Stimulated activated CD4-positive, alpha-beta T cell treated with anti-CD3 and anti-CD28 coated beads, Interleukin-4, amount 100 ng/mL, for 1 hour (primary cell): ENCODE measurements at places on chromosomes 5 and 9.
A peak's percentile ranks its signal among the peaks of the same experiment; 100 is the strongest.

DNA sequence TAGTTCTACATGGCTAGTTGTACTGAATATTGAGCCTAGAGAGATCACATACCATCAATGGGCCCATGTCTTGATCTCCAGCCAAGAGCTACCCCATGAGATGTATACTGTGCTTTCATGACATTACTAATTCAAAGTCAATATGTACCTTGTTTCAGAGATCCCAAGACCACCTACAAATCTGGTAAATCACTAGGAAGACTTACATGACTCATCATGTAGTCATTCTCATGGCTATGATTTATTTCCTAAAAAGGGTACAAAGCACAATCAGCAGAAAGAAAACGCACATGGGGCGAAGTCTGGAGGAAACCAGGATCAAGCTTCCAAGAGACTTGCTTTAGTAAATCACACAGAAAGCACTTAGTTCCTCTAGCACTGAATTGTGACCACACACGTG, 103.0 kb downstream of the PCSK5 start:
- no peak for DNase-seq

DNA sequence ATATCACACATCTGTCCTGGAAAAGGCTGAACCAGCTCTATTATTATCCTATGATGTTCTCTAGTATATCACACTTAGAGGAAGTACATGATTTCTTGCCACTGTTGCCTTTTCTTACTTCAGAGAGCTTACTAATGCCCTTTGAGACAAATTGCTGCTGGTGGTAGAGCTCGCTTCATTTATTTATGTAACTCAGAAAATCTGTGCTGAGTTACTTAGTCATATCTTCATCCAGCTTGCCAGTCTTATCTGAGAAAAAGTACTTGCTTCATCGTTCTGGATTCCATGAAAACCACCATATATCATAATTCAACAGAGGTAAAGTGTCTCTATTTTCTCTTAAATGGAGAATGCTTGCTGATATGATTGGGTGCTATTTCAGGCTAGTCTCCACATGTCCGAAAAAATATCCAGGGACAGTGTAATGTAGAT, 26.6 kb downstream of the PTPDC1 start:
- DNase-seq, result no peak

DNA sequence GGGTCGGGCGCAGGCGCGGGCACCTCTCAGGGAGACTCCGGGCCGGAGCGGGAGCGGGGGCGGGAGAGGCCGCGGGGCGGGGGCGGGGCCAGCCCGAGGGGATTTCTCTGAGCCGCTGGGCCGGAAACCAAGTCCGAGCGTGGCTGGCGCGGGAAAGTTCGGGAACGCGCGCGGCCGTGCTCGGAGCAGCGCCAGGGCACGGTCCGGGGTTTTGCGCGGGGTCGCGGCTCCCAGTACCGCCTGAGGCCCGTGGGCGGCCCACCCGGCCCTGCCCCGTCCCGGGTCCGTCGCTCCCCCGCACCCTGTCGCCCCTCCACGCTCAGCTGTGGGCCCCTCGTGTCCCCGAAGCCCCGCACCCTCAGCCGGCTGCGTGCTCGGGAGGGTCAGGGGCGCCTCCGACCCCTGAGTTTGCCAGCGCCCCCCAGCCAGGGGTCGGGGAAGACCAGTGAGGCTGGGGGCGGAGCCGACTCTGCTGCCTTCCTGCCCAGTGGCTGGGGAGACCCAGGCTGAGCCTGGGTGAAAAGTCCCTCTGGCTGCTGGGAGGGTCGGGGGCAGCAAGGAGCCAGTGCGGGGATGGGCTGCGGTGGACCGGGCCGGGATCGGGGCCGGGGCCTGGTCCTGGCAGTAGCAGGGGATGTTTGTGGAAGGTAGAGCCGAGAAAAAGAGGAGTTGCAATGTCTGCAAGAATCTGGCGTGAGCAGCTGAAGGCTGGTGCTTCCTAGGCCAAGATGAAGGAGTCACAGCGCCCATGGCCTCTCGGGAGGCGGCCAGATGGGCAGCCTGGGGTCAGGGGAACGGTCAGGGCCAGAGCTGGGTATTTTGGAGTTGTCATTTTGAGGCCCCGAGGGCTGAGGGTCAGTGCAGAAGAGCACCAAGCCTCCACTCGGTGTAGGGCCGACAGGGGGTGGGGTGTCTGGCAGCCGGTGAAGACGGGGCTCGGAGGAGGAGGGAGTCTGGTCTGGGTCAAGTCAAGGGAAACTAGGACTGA, 588 bp downstream of the TRAF2 start:
- DNase-seq, result peak; percentile 43

GRCh38 chr5:98804066-98804465, 30.6 kb downstream of the RGMB start:
- no peak for DNase-seq

DNA sequence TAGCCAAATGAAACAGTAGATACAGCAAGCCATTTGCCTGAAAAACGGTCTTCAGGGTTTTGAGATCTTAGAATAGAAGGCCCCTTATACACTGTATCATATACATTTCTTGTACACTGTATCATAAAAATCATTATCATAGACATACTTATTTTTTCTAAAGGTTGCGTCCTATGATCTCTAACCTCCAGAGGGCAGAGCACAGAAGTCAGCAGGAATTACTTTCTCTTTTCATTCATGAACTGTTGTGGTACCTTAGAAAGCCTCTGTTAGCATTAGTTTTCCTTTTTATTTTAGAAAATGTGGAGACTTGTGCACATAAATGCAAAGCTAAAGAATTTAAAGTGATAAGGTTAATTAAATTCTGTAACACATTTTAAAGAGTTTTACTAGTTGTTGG, 115.4 kb downstream of the OXCT1 start:
- DNase-seq, result no peak

DNA sequence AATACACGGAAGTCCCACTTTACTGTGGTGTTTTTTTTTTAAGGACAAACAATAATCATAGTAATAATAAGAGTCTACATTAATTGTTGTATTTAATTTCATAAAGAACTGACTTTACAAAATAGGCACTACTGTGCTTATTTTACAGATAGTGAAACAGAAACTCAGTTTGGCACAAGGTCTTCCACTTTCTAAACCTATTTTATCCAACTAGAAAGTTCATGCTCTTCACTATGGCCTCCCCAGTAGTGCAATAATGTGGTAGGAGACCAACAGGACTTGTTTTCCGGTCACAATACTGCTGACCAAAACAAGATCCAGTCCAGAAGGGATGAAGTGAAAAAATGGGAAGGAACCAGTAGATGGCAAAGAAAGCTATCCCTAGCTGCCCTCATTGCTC, 531.6 kb downstream of the CAAP1 start:
- DNase-seq, result no peak

- no peak for DNase-seq
Measured at GRCh38 chr5:14355391-14355790, 212.2 kb downstream of the TRIO start.

- no peak for DNase-seq
Measured at GRCh38 chr5:157993986-157994691, 135.2 kb upstream of the CLINT1 start.

DNA sequence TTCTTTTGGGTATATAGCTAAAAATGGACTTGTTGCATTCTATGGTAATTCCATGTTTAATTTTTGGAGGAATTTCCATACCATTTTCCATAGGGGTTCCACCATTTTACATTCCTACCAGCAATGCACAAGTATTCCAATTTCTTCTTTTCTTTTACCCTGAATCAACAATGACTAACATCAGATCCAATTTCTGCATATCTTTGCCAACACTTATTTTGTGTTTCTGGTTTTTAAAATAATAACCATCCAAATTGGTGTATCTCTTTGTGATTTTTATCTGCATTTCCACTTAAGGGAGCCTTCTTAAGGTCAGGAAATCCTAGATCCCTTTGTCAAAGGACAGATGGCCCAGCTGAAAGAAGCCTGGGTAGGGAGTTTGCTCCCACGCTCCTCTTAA, 29.5 kb upstream of the SMU1 start:
- DNase-seq, result no peak

DNA sequence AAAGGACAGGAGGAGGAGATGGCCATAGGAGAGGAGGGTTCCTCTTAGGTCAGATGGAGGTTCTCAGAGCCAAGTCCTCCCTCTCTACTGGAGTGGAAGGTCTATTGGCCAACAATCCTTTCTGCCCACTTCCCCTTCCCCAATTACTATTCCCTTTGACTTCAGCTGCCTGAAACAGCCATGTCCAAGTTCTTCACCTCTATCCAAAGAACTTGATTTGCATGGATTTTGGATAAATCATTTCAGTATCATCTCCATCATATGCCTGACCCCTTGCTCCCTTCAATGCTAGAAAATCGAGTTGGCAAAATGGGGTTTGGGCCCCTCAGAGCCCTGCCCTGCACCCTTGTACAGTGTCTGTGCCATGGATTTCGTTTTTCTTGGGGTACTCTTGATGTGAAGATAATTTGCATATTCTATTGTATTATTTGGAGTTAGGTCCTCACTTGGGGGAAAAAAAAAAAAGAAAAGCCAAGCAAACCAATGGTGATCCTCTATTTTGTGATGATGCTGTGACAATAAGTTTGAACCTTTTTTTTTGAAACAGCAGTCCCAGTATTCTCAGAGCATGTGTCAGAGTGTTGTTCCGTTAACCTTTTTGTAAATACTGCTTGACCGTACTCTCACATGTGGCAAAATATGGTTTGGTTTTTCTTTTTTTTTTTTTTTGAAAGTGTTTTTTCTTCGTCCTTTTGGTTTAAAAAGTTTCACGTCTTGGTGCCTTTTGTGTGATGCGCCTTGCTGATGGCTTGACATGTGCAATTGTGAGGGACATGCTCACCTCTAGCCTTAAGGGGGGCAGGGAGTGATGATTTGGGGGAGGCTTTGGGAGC, 3.1 kb downstream of the EGR1 start:
- DNase-seq, result no peak

- DNase-seq, result no peak
Measured at GRCh38 chr9:73655363-73655762, 503.7 kb downstream of the ANXA1 start.

- DNase-seq, result no peak
Measured at GRCh38 chr5:159545156-159545555, 214.9 kb upstream of the IL12B start.

GRCh38 chr5:108101821-108102220, 280.1 kb downstream of the FBXL17 start:
- no peak for DNase-seq

GRCh38 chr9:37840560-37841194, 40.1 kb downstream of the DCAF10 start:
- peak; percentile 13 for DNase-seq

DNA sequence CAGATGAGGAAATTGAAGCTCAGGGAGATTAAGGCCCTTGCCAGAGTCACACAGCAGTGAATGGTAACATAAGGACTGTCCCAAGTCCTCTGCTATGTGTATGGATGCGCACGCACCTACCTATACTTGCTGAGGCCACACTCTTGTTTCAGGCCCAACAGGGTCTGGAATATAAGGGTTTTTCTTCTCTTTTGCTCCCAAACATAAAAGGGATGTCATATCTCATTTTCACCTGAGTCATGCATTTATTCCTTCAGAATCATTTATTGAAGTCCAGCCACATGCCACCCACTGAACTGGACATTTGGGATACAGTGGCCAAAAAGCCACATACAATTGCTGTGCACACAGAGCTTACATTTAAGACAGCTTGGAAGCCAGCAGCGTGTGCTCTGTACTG, 92.0 kb downstream of the SH3TC2 start:
- no peak for DNase-seq

GRCh38 chr9:2679011-2679410, 38.3 kb upstream of the KCNV2 start:
- DNase-seq, result no peak

DNA sequence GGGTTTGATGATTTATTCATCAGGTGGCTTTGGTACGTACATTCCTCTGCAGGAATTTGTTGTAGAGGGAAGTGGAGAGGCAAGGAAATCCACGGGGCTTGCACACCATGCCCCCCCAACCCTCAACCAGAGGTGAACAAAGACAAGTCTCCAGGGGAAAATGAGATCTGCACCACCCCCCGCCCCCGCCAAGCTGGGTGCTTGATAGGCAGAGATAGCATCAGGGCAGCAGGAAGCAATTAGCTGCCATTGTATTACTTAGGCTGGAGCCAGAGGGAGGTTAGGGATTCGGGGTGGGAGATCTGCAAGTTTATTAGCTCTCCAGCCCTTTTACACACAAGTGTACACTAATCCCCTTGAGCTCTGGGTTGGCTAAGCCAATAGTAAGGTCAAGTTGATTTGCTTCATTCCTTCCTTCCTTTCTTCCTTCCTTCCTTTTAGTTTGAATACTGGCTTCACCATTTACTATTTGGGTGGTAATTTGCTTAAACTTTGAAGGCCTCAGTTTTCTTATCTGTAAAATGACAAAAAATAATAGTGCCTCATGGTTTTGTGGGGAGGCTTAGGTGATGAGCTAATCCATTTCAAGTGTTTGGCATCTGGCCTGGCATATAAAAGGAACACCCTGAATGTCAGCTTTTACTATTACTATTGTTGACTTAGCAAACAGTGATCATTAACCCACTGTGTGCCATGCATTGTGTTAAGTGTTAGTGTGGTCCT, 34.1 kb downstream of the SPRY4 start:
- no peak for DNase-seq

GRCh38 chr5:129716651-129717050, 31.2 kb upstream of the MINAR2 start:
- no peak for DNase-seq

GRCh38 chr9:33867747-33868439, 50.9 kb downstream of the UBE2R2 start:
- no peak for DNase-seq

GRCh38 chr9:18756712-18757125, 276.3 kb downstream of the SAXO1 start:
- no peak for DNase-seq
